ENCODE measurements at places on chromosomes 7 and 10. TPM values are rescaled to one million over a fixed set of nuclear protein-coding genes. Genes with fewer than 3 reads are reported as not detected.

Gene FAM237B
- not detected for total RNA-seq

Gene GPC2
- 3.7 TPM for total RNA-seq

Gene PPP1R3A
- total RNA-seq = 4.4 TPM

DNA sequence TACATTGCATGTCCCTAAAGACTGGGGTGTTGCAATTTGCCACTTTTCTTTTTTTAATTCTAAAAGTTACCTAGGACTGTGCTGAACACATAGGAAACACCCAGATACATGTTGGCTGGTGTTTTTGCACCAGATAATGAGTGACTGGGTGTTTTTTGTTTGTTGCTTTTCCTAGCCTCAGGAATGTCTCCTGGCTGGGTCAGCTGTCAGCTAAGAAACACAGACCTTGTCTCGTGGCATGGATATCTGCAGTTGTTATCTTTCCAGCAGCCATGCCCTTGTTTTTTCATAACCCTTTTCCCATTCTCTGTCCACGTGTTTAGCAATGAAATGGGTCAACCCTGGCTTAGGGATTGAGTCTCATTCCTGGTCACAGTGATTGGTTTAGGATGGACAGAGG, 433.9 kb upstream of the ZMIZ1 start:
- no peak for DNase-seq

- DNase-seq = no peak
Measured at GRCh38 chr10:310371-310770, 175.1 kb downstream of the ZMYND11 start.

DNA sequence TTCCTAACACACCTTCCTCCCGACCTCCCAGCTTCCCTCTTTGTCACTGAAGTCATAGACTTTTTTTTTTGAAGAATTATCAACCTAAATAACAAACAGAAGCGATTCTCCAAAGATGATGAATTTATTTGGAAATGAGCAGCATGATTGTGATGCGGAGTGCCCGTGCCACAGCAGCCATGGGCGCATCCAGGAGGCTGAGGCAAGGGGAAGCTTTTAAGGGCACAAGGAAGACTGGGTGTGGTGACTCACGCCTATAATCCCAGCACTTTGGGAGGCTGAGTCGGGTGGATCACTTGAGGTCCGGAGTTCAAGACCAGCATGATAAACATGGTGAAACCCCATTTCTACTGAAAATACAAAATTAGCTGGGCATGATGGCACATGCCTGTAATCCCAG, 16.2 kb upstream of the GIMAP8 start:
- no peak for DNase-seq

All from urinary bladder (tissue), 4 donors.